ENCODE measurements at places on chromosomes 4 and X.

GRCh38 chrX:103932133-103932532 lies 30.3 kb upstream of the TMSB15B start:
- no peak for DNase-seq

GRCh38 chr4:151143162-151143561 lies 43.7 kb downstream of the RPS3A start:
- DNase-seq, result peak; percentile 23

GRCh38 chr4:56959100-56959499 lies 18.3 kb downstream of the NOA1 start:
- no peak for DNase-seq

- DNase-seq, result no peak
Measured at GRCh38 chrX:147228153-147228552, 413.6 kb upstream of the CXorf51A start.

GRCh38 chr4:83679254-83679653 lies 143.3 kb downstream of the GPAT3 start:
- no peak for DNase-seq

GRCh38 chr4:109728385-109728784 lies 1.5 kb downstream of the PLA2G12A start:
- no peak for DNase-seq

DNA sequence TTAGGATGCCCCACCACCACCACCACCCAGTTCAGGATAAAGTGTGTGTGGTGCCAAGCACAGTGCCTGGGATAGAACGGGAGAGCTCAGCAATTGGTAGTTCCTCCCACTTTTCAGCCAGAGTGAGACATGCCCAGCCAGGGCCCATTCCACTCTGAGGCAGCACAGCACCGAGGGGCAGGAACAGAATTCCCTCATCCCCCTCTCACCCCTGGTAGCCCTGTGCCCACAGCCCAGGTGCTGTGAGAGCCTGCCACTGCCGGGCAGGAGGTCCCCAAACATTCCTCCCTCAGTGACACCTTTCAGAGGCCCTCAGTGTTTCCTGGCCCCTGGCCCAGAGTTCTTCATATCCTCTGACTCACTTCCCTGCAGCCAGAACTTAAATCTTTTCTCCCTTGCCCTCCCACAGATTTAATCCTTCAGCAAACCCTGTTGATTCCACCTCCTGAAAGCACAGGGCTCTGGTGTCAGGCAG lies 8.1 kb downstream of the RIPPLY1 start:
- DNase-seq, result no peak

- DNase-seq, result no peak
Measured at GRCh38 chr4:40548256-40548655, 81.4 kb downstream of the RBM47 start.

GRCh38 chr4:27692158-27692557 lies 831.5 kb downstream of the STIM2 start:
- peak; percentile 42 for DNase-seq

- no peak for DNase-seq
Measured at GRCh38 chrX:148523303-148524080, 23.1 kb downstream of the AFF2 start.

DNA sequence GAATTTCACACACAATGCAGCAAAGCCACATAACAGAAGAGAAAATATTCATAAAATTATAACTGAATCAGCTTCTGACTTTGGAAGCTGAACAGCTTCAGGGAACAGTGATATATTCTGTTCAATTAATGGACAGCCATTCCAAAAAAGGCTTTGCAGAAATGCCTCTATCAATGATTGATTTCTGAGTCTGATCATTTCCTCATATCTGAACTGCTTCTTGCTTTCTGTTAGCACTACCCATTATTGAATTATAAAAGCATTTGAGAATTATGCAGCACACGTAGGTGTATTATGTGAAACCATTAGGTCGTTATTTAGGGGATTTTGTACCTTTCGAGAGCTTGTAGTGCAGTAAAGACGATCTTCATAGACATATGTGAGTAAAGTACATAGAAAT lies 159.6 kb downstream of the STIM2 start:
- no peak for DNase-seq

GRCh38 chr4:118743867-118744266 lies 58.7 kb downstream of the METTL14 start:
- peak; percentile 66 for DNase-seq

DNA sequence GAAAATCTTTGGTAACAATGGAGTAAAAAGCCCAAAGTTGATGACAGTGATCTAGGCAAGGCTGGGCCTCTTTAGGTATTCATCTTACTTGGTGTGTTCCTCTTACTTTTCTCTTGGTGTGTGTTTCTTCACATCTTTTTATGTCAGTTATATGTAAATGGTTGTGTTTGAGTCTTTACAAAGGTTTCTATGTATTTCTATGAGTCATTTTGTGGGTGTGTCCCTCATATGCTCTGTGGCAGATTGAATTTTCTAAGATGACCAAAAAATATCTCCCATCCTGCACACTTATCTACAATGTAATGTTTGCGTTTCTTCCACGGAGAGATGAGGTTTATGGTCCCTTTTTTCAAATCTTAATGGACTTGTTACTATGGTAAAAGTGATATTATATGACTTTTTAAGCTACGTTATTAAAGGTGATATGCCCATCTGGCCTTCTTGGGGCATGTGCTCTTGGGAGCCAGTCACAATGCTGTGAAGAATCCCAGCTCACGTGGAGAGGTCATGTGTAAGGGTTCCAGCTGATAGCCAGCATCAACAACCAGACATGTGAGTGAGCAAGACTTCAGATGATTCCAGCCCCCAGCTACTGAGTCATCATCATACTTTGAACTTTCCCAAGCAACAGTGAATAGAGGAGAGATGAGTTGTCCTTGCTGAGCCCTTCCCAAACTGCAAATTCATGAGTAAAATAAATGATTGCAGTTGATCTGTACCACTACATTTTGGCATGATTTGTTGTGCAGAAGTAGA lies 126.9 kb downstream of the CBLL2 start:
- no peak for DNase-seq

DNA sequence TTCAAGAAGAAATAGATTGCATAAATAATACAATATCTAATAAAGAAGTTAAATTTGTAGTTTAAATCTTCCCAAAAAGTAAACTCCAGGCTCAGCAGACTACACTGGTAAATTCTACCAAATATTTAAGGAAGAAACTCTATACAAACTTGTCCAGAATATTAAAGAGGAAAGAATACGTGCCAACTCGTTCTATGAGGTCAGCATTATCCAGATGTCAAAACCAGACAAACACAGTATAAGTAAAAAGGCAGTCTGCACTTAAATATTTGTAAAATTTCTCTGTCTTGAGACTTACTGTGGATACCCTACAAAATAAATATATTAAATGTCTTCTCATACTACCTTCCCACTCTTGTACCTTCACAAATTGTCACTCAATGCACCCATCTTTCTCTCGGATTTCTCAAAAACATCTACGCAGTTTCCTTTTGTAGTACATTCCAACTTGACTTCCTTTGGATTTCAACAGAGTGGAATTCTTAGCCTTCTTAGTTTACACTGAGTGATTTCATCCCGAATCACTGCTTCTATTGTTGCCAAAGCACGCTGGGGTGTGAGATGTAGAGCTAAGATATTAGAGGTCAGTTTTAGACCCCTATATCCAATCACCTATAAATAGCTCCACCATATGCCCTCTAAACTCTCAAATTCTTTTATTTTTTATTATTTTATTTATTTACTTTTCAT lies 71.6 kb upstream of the MAB21L2 start:
- no peak for DNase-seq

- no peak for DNase-seq
Measured at GRCh38 chr4:159055833-159056232, 47.0 kb upstream of the RAPGEF2 start.

GRCh38 chr4:189048119-189048518 lies 892.6 kb upstream of the FRG1 start:
- no peak for DNase-seq

DNA sequence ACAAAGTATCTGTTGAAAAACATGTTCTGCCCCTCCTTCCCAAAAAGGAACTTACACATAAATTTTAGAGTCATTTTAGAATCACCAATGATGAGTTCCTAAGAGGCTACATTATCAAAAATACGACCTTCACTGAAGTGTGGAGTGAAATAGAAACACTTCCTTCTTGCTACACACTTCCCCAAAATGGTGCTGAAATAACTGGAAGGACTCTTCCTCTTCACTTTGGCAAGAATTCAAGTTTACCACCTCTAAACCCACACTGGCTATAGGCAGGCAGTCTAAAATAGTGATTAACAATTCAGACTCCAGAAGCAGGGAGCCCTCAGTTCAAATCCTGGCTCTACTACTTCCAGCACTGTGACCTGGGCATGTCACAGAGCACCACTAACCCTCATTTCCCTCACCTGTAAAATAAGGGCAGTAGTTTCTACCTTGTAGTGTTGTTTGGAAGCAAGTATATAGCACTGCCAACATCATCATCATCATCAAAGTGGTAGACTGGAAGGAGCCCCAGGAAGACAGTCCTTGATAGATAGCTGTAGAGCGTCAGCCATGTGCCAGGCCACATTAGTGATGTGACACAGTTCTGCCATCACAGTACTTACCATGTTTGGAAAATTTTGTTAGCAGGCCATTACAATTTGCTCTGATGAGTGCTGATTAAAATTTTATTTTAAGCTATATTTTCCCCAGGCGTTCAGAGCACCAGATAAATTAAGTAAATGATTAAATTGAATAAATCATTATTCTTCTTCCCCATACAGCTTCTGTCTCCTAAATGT lies 103.3 kb downstream of the PARM1 start:
- peak; percentile 81 for DNase-seq

- DNase-seq, result no peak
Measured at GRCh38 chrX:2650037-2650436, 41.1 kb upstream of the CD99 start.

DNA sequence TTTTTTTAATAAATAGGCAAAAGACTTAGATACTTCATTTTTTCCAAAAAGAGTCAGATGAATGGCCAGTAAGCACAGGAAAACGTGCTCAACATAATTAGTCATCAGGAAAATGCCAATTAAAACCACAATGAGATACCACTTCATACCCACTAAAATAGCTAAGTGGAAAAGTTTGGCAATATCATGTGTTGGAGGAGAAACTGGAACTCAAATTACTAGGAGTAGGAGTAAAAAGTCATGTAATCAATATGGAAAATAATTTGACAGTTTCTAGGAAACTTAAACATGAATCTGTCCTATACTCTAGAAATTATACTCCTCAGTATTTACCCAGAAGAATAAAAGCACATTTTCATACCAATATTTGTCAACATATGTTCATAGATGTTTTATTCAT lies 449.8 kb downstream of the INPP4B start:
- no peak for DNase-seq

GRCh38 chr4:184740980-184741391 lies 7.1 kb upstream of the CENPU start:
- no peak for DNase-seq

- DNase-seq, result no peak
Measured at GRCh38 chr4:41573502-41574001, 35.6 kb downstream of the LIMCH1 start.

DNA sequence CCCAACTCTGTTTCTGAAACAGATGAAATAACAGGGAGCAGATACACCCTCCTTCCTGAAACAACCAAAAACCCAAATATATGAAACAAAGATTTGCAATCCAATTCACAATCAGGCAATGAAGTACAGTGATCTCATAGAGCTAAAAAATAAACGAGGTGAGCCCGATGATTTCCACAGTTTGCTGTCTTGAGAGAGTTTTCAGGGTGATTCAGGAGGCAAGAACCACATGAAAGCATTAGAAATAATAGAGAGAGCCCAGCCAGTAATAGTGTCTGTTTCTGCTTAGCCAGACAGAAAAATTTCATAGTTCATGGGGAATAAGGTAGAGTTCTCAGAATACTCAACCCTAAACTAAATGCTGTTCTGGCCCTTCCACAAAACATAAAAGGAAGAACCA lies 296.2 kb downstream of the PDHA2 start:
- DNase-seq, result no peak

GRCh38 chr4:8897251-8898167 lies 25.9 kb upstream of the HMX1 start:
- DNase-seq, result no peak

DNA sequence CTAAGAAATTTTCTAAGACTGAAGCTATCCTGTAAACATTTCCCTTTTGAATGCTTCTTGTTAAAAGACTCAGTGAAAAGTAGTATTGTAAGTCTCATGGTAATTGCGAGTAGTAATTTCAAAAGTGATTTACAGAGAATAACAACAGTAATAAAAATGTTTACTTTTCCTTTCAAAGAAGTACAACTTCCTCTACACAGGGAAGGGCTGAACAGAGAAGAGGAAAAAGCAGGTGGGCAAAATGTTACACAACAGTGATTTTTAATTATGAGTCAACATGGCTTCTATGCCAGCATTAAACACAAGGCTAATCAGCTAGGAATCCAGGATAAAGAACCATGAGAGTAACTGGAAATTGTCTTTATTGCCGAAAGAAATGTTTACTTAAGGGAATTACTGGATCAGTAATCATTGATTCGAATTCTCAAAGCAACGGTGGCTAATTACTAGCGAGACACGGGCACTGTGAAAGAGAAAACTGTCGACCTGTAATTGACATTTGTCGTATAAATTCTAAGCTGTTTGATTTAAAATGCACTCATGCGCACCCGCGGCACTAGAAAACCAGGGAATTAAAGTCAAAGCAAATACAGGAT lies 15.4 kb downstream of the UTP3 start:
- no peak for DNase-seq

GRCh38 chr4:79651456-79651855 lies 243.4 kb upstream of the GK2 start:
- no peak for DNase-seq

DNA sequence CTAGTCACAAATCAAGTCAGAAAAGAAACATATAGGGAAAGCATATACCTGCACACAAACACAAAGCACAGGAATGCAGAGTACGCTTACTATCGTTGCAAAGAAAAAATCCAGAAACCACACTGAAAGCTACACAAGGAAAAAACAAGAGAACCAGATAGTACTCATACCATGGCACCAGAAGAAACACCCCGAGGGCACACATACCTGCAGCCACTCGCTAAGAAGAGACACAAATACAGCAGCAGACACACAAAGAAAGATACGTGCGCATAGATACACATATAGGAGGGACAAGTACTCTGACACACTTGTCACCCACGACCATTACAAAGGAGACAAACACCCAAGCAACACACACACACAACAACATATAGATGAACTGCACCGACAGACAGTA lies 1.4 kb upstream of the SLC38A5 start:
- no peak for DNase-seq

DNA sequence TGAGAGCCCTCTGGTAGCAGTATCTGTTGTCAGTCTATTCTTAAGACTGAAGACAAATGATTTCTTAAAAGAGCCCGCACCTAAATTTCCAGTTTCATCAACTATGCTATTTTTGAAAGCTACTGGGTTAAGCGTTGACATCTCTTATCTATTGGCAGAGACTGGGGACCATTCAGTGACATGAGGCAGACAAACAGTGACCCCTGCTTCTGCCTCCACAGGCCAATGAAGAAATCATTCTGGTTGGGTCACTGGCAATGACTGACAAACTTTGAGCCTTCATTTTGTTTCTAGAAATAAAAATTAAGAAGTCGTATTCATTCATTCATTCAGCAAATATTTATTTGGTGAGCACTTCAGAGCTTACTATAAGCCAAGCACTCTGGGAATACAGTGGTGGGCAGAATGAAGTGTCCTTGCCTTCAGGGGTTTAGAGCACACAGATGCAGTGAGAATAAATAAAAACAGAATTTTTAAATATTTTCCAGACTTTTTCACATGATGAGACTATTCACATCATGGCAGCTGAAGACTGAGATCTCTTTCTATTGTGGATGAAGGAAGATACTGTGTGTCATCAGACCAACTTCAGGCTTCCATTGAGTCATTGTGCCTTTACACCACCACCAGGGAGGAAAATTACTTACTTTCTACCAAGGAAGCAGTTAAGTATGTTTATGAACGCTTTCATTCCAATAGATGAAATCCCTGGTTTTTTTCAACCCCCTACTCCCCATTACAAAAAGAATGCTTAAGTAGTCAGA lies 36.0 kb downstream of the SORBS2 start:
- DNase-seq, result no peak
